MCF 10A (cell line): ENCODE measurements at places on chromosomes 12 and 14. TPM values are rescaled to one million over a fixed set of nuclear protein-coding genes. Genes with fewer than 3 reads are reported as not detected.

The HCAR1 gene
- total RNA-seq: not detected in 2 replicates

The GZMH gene
- not detected in 2 replicates for total RNA-seq

The SLC6A15 gene
- 94.0 and 96.3 TPM in 2 replicates for total RNA-seq

The KRT82 gene
- not detected in 2 replicates for total RNA-seq

The RTN1 gene
- 8.4 and 9.8 TPM in 2 replicates for total RNA-seq

The TRHDE gene
- not detected in 2 replicates for total RNA-seq

The LRP1-AS gene
- not detected in 2 replicates for total RNA-seq

The KLHDC1 gene
- total RNA-seq: 0.35 and 0.52 TPM in 2 replicates

The E2F7 gene
- 23.5 and 34.4 TPM in 2 replicates for total RNA-seq

The METTL1 gene
- total RNA-seq: 26.2 and 40.6 TPM in 2 replicates

The NGB gene
- total RNA-seq: not detected in 2 replicates

The RASSF8 gene
- total RNA-seq: 52.9 and 70.1 TPM in 2 replicates

The LRRK2 gene
- 4.2 and 4.5 TPM in 2 replicates for total RNA-seq

The ZFP36L1 gene
- total RNA-seq: 376 and 426 TPM in 2 replicates

The HOXC12 gene
- not detected in 2 replicates for total RNA-seq

The C12orf56 gene
- not detected in 2 replicates for total RNA-seq

The TMEM119 gene
- total RNA-seq: not detected in 2 replicates

The PIANP gene
- total RNA-seq: not detected in 2 replicates

The SDS gene
- not detected in 2 replicates for total RNA-seq

The ENDOU gene
- total RNA-seq: not detected in 2 replicates

The OASL gene
- total RNA-seq: 0.29 and 0.47 TPM in 2 replicates

The GMPR2 gene
- total RNA-seq: 77.3 and 79.9 TPM in 2 replicates

The GPR132 gene
- total RNA-seq: 0.42 TPM in 1 of 2 replicates, not detected in the other

The LBHD2 gene
- total RNA-seq: not detected in 2 replicates

The TTC7B gene
- 31.1 and 52.8 TPM in 2 replicates for total RNA-seq

The CFL2 gene
- total RNA-seq: 39.7 and 53.7 TPM in 2 replicates

The GLI1 gene
- not detected in 2 replicates for total RNA-seq

The PLEK2 gene
- total RNA-seq: 22.4 and 39.9 TPM in 2 replicates

The BEST3 gene
- 0.56 TPM in 1 of 2 replicates, not detected in the other for total RNA-seq

The PCED1B gene
- 5.1 and 9.6 TPM in 2 replicates for total RNA-seq

The SERPINA1 gene
- total RNA-seq: 38.1 and 42.5 TPM in 2 replicates

The B4GALNT1 gene
- 0.29 and 0.40 TPM in 2 replicates for total RNA-seq

The CLEC6A gene
- not detected in 2 replicates for total RNA-seq

The ADAMTS20 gene
- total RNA-seq: not detected in 2 replicates
